NCI-H187 (cell line): ENCODE measurements at places on chromosomes 11 and 22.
A peak's percentile ranks its signal among the peaks of the same experiment; 100 is the strongest.

GRCh38 chr22:50576070-50576469 lies 2.2 kb downstream of the CPT1B start:
- DNase-seq = no peak

- no peak for DNase-seq
Observed at GRCh38 chr11:14089690-14090462, 127.4 kb downstream of the SPON1 start.

DNA sequence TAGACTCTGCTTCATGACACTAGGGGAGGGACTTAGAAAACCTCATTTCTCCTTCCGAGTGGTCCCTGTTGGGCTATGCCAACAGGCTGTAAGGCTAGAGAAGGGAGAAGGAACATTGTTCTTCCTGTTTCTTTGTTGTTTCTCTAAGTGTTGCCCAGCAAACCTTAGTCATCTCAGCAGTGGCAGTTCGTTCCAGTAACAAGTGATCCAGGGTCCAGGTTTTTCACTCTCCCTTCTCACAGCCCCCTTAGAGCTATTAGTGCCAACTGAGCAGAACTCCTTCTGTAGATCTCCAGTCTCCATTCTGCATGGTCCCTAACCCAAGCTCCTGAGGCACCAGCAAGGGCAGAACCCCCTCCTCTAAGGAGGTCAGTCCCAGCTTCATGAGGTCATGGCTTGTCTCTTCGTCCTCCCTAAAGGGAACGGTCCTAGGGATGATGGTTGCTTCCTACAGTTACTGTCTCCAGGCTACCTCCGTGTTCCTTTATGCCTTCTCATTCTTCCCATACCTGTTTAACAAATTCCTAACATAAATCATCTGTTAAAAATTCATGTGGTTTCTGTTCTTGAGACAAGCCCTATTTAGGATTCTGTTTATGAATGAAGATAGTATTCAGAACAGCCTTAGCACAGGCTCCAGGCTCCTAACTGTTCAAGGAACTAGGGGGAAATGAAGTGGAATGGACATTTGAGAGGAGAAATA lies 168.6 kb upstream of the UBASH3B start:
- no peak for DNase-seq

- no peak for DNase-seq
Observed at GRCh38 chr11:36333468-36333867, 37.4 kb downstream of the PRR5L start.

GRCh38 chr11:25910086-25910485 lies 421.8 kb upstream of the ANO3 start:
- DNase-seq = no peak

GRCh38 chr22:44862281-44862680 lies 109.9 kb downstream of the ARHGAP8 start:
- DNase-seq = no peak

- no peak for DNase-seq
Observed at GRCh38 chr11:126547161-126547560, 191.7 kb downstream of the ST3GAL4 start.

GRCh38 chr11:20388096-20389055 lies 860 bp downstream of the PRMT3 start:
- peak; percentile 5 for DNase-seq

GRCh38 chr11:72529068-72529467 lies 94.7 kb upstream of the CLPB start:
- no peak for DNase-seq

DNA sequence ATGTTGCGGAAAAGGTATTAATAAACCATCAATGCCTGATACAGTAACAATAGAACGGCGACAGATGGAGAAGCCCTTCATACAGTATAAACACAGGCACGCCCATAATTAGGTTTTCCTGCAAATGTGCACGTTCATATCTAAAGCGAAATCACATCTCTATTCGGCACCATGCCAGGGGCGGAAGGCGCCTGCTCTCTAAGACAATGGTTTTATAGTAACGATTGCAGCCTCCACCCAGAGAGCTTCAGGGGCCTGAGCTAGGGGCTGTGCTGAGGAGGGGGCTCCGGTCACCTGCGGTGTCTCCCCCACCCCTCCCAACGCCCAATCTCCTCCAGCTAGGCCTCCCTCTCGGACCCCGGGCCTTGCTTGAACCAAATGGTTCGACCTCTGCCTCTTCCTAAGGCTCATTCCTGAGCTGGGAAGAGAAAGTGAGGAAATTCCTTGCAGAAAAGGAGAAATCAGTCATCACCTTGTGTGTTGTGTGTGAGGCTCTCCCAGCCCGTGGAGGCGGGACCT lies 9.6 kb downstream of the KRTAP5-5 start:
- DNase-seq = peak; percentile 25

DNA sequence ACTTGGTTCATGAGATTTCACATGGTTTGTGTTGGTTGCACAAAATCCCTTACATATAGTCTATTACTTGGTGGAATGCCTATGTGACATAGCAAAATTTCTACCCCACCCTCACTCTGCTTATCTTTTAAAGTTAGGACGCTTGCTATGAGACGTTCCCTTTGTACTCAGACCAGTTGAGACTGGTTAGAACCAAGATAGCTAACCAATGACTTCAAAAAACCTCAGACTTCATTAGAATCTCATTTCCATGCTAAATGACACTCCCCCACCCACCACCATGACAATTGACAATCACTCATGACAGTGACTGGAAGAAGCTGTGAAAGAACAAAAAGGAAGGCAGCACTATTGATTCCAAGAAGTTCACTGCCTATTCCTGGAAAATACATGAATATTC lies 313.6 kb downstream of the ETS1 start:
- no peak for DNase-seq

DNA sequence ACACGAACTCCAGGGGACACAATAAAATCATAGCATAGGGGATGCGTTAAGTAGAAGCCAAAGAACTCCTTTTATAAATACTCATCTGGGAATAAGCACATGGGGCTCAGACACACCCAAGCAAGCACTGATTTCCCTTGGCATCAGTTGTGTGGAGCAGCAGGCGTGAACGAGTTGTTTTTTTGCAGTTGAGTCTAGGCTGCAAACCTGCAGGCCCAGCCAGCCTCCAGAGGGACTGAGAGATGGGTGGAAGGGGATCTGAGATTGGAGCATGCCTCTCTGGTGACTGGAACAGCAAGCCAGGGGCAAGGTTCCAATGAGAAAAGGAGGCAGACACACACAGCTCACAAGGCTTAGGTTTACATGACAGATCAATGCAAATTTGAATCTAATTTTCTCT lies 27.4 kb upstream of the SEZ6L start:
- no peak for DNase-seq

- DNase-seq = no peak
Observed at GRCh38 chr22:32326647-32327046, 31.0 kb upstream of the RFPL3 start.

DNA sequence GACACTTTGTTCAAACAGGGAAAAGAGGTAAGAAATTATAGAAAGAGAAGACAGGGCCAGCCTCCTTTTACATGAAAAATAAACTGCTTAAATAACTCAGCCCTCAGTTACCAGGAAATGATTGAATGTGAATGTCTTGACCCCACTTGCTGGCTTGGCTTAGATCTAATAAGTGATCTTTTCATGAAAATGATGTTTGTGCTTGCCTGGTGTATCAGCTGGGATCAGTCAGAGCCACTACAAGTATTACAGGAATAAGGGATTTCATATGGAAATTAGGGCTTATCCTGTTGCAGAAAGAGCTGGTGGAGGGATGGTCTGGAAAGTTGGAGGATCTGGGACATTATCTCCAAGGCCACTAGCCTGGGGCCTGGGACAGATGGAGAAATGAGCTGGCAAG lies 51.8 kb downstream of the COMMD9 start:
- DNase-seq = no peak

- no peak for DNase-seq
Observed at GRCh38 chr11:89490981-89491690, at the start of gene NOX4. NOX4 (minus strand) TSS chr11:89491375; CDS start chr11:89491246, 129 bp downstream.

DNA sequence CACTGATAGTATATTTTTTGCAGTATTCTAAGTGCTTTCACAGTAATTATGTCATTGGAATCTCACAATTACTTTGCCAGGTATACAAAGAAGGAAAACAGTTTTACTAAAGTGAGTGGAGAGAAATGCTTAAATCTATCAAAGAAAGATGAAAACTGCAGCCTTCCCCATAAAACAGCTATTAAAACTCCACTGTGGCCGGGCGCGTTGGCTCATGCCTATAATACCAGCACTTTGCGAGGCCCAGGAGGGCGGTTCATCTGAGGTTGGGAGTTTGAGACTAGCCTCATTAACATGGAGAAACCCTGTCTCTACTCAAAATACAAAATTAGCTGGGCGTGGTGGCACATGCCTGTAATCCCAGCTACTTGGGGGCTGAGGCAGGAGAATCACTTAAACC lies 19.1 kb downstream of the OR51E1 start:
- DNase-seq = no peak

DNA sequence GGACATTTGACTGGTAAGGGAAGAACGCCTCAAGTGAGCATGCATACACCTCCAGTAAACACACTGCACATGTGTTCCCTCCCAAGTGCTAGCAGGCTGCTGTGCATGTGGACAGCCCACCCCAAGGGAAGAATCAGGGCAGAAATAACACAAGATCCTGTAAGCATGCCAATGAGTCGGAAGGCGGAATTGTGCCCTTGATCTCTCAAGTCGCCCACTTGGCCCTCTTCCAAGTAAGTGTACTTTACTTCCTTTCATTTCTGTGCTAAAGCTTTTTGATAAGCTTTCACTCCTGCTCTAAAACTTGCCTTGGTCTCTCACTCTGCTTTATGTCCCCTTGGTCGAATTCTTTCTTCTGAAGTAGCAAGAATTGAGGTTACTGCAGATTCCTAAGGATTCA lies 139.6 kb downstream of the TRPC6 start:
- DNase-seq = no peak

GRCh38 chr22:44363980-44364750 lies 51.4 kb upstream of the SHISAL1 start:
- no peak for DNase-seq

- no peak for DNase-seq
Observed at GRCh38 chr22:19693581-19693980, 20.7 kb upstream of the SEPTIN5 start.

GRCh38 chr11:3167143-3168119 lies 2.3 kb upstream of the OSBPL5 start:
- no peak for DNase-seq

- DNase-seq = no peak
Observed at GRCh38 chr11:83009999-83010398, 61.7 kb downstream of the RAB30 start.

DNA sequence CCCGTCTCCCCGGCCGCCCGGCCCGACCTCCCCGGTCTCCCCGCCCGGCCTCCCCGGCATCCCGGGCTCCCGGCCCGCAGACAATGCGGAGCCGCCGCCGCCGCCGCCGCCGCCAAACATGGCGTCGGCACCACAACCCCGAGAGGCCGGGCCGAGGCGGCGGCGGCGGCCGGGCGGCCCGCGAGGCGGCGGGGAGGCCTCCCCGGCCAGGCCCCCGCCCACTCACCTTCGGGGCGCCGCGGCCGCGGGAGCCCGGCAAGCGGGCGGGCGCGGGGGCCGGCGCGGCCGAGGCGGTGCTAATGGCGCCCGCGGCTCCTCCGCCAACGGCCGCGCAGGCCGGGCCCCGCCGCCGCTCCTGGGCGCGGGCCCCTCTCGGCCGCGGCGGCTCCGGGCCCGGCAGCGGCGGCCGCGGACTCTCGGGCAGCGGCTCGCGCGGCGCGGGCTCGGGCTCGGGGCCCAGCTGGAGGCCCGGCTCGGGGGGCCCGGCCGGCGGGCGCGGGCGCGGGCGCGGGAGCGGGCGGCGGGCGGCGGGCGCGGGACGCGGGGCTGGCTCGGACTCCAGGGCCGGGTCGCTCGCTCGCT lies 311 bp downstream of the BRD1 start:
- no peak for DNase-seq

DNA sequence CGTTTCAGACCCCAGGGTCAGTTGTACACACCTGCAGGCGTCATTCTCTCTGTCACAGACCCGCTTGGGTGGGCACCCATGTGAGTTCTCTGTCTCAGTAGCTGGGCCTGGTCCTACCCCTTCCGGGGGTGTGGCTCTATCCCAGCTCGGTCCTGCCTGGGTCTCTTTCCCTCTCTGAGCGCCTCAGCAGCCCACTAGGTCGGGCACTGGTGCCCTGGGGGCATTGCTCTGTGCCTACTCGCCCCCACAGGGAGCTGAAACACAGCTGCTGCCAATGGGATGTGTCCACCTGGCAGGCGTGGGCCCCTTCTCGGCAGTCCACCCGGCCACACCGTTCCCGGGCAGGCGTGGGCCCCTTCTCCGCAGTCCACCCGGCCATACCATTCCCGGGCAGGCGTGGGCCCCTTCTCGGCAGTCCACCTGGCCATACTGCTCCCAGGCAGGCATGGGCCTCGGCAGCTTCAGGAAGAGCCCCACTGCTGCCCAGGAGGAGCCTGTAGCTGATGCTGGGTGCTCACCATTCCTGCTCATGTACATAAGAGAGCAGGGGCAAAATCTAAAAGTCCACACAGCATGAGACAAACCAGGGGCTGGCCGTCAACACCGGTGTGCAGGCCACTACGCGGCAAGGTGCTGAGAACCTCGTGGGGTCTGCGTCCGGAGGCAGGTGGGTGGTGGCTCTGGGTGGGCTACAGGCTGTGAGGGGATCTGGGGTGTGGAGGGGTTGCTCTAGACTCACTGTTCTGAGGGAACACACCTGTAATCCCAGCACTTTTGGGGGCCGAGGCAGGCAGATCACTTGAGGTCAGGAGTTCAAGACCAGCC lies 12.3 kb downstream of the MLC1 start:
- no peak for DNase-seq

GRCh38 chr22:42179616-42180015 lies 49.0 kb upstream of the CYP2D6 start:
- DNase-seq = no peak

GRCh38 chr11:60874421-60875365 lies 7.4 kb downstream of the ZP1 start:
- DNase-seq = no peak

DNA sequence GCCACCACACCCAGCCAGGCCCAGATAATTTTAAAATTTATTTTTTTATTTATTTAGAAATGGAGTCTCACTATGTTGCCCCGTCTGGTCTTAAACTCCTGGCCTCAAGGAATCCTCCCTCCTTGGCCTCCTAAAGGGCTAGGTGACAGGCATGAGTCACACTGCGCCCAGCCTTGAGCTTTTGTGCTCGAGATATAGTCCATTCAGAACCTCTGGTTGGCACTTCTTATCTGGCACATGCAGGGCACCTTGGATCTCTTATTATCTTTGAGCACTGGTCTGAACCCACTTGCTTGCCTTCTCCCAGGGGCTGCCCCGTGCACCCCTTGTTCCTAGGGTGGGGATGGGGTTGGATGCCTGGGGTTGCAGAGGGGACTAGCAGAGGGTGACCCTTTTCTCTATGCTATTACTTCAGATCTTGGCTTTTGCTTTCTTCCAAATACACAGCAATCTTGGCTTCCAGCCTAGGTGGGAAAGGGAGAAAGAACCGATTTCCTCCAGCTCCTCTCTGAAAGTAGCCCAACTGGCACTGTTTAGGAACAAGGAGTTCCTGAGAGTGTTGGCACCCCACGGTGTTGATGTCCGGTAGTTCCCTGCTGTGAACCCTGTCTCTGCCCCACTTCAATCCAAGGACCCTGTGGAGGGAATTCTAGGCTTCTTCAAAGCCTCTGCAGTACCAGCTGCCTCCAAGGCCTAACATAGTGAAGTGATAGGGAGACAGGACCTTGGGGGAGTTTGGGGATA lies 1.3 kb upstream of the SLC3A2 start:
- no peak for DNase-seq
